ENCODE measurements at places on chromosomes 5 and 9.

GRCh38 chr5:97601651-97602050, 418.6 kb upstream of the RIOK2 start:
- no peak for DNase-seq

DNA sequence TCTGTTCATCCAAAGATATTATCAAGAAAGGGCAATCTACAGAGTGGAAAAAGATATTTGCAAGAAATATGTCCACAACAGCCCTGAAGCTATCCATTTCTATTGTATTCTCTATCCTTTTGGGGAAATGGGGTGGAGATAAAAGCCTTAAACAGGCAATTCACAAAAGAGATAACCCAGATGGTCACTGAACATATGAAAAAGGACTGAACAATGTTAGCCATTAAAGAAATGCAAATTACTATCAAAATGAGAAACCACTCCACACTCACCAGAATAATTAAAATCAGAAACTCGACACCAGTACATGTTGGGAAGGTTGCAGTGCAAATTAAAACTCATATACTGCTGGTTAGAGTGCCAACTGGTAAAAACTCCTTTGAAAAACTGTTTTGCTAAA, 955.2 kb upstream of the DMAC1 start:
- DNase-seq, result no peak

DNA sequence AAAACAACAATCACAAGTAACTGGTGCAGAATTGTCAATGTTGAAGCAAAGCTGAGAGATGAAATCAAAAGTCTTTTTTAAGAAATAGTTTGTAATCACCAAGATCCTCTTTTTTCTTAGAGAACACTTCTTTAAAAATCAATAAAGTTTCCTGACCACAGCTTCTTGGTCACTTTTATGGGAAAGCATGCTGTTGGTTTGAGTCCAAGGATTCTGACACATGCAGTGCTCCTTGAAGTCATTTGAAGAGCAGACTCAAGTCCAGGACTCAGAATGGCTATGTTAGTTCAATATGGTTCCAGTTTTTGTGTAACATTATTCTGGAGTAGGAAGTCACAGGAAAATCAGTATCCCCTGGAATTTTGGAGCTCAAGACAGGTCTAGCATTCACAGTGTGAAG, 480.6 kb downstream of the NR2F1-AS1 start:
- DNase-seq, result no peak

GRCh38 chr5:32951878-32952277, 240.8 kb downstream of the NPR3 start:
- no peak for DNase-seq

- DNase-seq, result no peak
Measured at GRCh38 chr5:7094626-7095025, 301.3 kb upstream of the ADCY2 start.

DNA sequence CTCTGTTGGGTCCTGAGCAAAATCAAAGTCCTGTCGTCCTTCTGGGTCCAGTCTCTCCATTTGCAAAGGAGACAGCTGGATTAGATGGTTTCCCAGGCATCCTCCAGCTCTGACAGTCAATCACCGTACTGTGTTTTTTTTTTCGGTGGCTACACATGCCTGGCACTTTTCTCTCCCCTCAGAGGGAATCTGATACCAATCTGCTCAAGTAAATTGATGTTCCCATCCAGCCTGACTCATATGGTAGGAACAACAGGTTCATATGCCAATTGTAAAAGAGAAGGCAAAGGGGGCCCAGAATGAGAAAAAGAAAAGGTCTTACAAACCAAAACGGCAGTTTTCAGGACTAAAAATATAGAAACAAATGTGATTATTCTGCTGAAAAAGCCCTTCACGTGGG, 1.2 kb downstream of the FBXO10 start:
- DNase-seq, result no peak

GRCh38 chr5:32394981-32395380, 49.6 kb downstream of the ZFR start:
- DNase-seq, result no peak

GRCh38 chr5:140267559-140268018, 35.3 kb downstream of the PFDN1 start:
- DNase-seq, result no peak

DNA sequence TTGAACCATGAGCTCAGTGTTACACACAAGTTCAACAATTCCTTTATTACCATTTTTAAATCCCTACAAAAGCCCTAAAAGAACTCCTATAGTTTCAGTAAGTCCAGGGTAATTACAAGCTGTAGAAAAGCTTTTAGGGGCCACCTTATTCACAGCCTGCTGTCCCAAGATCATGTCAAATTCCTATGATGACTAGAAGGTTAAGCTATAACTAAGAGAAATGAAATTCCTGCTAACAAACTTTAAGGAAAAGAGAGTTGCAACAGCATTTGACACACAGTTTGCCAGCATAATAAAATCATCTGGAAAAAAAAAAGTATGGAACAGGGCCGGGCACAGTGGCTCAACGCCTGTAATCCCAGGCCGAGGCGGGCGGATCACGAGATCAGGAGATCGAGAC, 31.5 kb downstream of the TMEM245 start:
- DNase-seq, result no peak

- no peak for DNase-seq
Measured at GRCh38 chr5:138736293-138736692, 16.9 kb upstream of the CTNNA1 start.

GRCh38 chr9:114155263-114155994, at the start of gene COL27A1:
TSS of gene COL27A1 (plus strand) at chr9:114155537. CDS start at chr9:114155951, 414 bp downstream.
- DNase-seq, result peak; percentile 38

- DNase-seq, result no peak
Measured at GRCh38 chr5:128252196-128252595, 168.6 kb downstream of the SLC12A2 start.

DNA sequence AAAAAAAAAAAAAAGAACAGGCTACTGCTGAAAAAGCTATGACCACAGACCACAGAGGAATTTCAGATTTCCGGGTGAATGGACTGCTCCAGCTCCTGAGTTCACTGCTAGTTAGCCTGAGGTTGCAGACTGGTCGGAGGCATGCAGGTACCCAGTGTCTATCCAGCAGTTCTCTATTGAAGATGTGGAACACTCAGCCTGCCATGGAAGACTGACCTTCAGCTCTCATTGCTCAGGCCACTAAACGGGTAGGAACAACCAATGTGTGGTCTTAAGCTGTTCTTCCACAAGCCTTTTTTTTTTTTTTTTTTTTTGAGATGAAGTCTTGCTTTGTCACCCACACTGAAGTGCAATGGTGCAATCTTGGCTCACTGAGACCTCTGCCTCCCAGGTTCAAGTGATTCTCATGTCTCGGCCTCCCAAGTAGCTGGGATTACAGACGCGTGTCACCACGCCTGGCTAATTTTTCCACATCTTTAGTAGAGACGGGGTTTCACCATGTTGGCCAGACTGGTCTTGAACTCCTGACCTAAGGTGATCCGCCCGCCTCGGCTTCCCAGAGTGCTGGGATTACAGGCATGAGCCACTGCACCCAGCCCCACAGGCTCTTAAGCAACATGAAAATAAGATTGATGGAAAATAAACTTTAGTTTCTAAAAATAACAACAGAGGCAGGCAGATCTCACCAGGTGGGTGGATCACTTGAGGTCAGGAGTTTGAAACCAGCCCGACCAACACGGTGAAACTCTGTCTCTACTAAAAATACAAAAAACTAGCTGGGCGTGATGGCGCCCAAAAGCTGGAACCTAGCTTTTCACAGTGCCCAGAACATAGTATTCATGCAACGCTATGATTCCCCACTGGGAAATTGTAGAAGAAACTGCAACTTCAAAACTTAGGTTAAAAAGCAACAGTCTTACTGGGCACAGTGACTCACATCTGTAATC, 20.0 kb upstream of the NPM1 start:
- DNase-seq, result no peak

GRCh38 chr9:137255448-137256114, 454 bp downstream of the NELFB start:
- no peak for DNase-seq

DNA sequence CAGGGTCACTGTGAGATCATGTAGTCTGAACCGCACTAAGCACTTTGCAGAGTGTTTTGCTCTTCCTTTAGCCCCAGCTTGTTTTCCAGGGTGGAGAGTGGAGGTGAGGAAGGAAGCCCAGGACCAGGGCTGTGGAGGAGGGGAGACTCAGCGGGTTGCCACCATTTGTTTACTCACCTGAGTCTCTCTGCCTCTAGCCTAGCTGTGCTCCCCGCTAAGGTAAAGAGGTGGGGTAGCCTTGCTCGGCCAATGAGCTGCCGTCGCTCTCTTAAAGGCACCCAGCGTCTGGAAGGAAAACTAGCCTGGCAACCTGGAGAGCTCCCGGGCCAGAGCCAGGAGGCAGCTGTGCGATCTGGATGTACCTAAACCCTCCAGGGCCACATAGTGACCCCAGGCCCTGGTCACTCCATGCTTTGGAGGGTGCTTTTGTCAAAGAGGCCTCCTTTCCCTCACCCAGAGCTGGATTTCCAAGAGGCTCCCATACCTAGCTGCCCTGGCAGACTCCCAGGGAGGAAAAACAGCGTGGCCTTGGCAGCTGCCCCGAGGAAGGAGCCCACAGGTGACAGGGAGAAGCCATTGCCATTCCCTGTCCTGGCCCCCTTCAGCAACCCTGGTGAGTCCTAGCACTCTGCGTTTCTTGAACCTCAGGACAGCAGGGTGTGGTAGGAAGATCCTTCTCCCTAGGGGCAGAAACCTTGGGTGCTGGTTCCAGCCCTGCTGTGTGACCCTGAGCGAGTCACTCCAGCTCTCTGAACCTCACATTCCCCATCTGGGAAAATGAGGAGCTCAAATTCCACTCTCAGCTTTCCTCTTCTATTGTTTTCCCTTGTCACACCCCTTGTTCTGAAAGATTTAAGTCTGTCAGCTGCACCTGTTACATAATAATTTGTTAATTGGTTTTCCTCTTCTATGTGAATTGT, 42.4 kb upstream of the LARP1 start:
- DNase-seq, result peak; percentile 73

GRCh38 chr9:89465001-89465451, 32.9 kb downstream of the SEMA4D start:
- no peak for DNase-seq

GRCh38 chr9:98101868-98102273, 17.2 kb downstream of the TRIM14 start:
- DNase-seq, result no peak

DNA sequence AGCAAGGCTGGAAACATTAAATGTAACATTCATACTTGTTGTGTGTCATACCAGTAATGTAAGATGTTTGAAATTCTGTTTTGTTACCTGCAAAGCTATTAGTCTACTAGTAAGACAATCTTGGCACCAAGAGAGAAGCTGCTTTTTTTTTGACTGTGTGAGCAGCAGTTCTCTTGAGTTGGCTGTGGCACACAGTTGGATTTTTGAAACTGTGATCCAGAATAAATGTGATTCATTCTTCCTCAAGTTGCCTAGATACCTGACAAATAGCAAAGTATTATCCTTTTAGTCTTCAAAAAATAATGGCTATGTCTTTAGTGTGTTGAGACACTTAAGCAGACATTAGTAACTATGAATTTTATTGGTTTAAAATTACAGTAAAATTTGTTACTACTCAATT, 57.2 kb upstream of the HAPLN1 start:
- DNase-seq, result no peak

DNA sequence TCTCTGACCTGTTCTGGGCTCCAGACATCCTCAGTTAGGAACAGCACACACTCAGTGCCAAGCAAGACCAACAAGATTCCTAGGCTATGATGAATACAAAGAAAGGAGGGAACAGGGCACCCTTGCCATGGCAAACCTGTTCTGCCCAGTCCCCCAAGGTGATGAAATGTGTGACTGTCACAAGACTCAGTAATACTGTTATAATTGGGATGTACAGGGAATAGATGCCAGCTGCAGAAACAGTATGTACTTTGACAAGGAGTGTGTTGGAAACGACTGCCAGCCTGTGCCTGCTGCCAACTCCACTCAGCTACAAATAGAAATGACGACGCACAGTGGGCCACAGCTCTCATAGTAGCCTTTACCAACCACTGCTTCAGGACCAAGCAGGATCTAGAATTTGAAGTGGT, 453.0 kb downstream of the EFNA5 start:
- no peak for DNase-seq

All from COR-L47 (cell line).